ENCODE measurements at places on chromosomes 6 and 20.
A peak's percentile ranks its signal among the peaks of the same experiment; 100 is the strongest.

- H3K27ac ChIP-seq = no peak overlapping the region
- H3K4me3 ChIP-seq = no peak overlapping the region
- H3K36me3 ChIP-seq = no peaks in the 10 kb centered on the region
- peaks cover 20% of the 10 kb centered on the region for H3K4me1 ChIP-seq
- no peak for DNase-seq
These were observed 57.3 kb downstream of the TRAF3IP2 start for GRCh38 chr6:111548368-111548767.

DNA sequence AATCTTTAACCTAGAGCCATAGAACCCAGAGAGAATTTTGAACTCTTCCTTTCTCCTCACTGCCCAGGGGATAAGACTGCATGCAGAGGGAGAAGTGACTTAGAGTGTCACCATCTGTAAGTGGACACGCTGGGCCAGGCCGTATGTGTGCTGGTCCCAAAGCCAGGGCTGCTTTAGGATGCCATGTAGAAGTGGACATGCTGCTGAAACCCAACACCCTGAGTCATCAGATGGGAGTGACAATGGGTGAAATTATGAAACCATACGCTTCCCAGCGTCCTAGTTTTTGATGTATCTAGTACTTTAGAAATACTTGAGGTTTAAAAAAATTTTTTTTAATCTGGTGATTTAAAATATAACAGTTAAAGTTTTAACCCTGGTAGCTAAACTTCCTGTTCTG lies 191.1 kb downstream of the FNDC1 start:
- H3K27me3 ChIP-seq = no peaks in the 10 kb centered on the region
- no peak overlapping the region for H3K27ac ChIP-seq

DNA sequence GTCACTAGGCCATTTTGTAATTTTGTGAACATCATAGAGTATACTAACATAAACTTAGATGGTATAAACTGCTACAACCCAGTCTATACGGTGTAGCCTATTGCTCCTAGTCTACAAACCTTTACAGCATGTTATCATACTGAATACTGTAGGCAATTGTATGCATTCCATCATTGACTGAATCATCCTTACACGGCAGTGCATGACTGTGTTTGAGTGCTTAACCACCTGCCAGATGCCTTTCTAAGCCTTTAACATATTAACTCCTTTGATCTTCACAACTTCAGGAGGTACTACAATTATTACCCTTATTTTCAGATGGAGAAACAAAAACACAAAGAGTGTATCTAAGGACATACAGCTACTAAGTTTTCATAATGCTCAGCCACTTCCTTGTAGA lies 14.0 kb downstream of the DPPA5 start:
- H3K27me3 ChIP-seq = no peaks in the 10 kb centered on the region
- H3K36me3 ChIP-seq = no peaks in the 10 kb centered on the region
- DNase-seq = peak; percentile 23
- H3K4me1 ChIP-seq = no peaks in the 10 kb centered on the region
- H3K4me3 ChIP-seq = no peak overlapping the region

- DNase-seq = peak; percentile 37
- peaks cover 5% of the 10 kb centered on the region for H3K4me1 ChIP-seq
- no peak overlapping the region for H3K4me3 ChIP-seq
- H3K27me3 ChIP-seq = no peaks in the 10 kb centered on the region
These were observed 461.0 kb upstream of the JARID2 start for GRCh38 chr6:14784596-14785492.

DNA sequence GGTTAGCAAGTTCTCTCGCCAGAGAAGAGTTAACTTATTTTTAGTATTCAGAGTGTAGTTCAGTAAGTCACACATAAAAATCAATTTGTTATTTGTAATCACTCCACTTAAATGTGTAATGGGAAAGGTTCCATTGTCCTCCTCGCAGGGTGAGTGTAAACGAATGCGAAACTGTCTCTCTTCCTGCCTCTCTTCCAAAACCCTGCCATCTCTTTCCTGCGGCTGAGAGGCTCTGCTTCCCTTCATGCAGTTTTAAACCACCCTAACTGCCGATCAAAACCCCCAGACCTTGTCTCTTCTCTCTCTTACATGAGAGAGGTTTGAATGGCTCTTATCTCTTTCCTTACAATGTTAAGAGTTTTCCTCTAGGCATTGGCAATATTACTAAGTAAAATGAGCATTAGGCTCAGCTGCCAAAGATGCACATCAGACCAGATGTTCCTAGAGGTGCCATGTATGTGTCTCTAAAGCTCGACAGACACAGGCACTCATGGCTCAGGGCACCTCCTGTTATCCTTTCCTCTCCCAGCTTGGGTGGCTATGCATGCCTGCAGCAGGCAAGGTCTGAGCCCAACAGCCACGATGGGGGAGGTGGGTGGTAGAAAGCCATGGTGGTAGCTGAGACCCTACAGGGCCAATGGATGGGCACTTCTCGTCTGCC lies 91.2 kb downstream of the JARID2 start:
- no peak for DNase-seq
- no peaks in the 10 kb centered on the region for H3K36me3 ChIP-seq
- no peak overlapping the region for H3K27ac ChIP-seq

DNA sequence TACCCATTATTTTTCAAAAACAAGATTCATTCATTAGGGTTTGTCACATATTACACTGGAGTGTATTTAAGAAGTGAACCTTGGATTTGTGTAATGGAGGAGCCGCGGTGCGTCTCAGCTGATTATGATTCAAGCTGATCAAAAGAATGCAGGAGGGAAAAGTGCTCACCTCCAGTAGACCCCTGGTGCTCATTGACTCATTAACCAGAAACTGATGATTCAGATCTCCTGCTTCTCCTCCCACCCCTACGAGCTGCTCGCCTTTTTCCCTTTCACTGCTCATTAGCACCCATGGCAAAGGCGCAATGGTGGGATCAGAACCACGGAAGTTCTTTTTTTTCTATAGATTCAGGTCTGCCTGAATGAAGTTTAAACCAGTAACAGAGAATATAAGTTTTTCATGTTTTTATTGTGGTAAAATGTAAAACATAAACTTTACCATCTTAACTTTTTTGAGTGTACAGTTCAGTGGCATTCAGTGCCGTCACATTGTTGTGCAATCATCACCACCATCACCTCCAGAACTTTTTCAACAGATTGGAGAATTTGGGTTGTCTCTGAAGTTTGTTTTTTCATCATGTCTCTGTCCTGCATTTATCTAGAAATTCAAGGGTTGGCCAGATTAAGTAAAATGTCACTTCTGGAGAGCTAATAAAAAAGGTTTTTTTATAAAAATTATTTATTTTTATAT lies 101.6 kb downstream of the LINC00237 start:
- H3K36me3 ChIP-seq = no peaks in the 10 kb centered on the region
- H3K27me3 ChIP-seq = no peaks in the 10 kb centered on the region
- no peak overlapping the region for H3K27ac ChIP-seq
- no peak for DNase-seq

DNA sequence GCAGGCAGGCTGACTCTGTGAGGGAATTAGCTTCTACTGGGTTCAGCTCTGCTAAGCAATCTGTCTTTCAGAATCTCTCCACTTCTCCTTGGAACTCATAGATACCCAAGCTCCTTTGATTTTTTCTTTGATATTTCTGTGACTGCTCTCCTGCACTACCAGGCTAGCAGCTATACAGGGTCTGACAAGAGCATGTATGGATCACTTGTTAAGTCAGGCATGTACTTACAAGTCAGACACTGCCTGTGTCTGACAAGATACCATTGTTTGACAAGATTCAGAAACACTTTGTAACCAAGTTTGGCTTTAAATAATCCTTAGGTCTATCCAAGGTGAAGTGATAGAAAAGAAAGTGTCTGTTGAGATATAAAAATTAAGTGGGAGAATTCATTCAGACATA lies 79.5 kb downstream of the SESN1 start:
- no peak overlapping the region for H3K27ac ChIP-seq
- no peaks in the 10 kb centered on the region for H3K36me3 ChIP-seq
- no peak for DNase-seq

GRCh38 chr20:2387180-2387577 lies 6.5 kb downstream of the TGM6 start:
- no peaks in the 10 kb centered on the region for H3K36me3 ChIP-seq
- no peak overlapping the region for H3K4me3 ChIP-seq
- DNase-seq = peak; percentile 30
- peak overlapping the region; percentile 77 for H3K27ac ChIP-seq
- H3K27me3 ChIP-seq = no peaks in the 10 kb centered on the region

DNA sequence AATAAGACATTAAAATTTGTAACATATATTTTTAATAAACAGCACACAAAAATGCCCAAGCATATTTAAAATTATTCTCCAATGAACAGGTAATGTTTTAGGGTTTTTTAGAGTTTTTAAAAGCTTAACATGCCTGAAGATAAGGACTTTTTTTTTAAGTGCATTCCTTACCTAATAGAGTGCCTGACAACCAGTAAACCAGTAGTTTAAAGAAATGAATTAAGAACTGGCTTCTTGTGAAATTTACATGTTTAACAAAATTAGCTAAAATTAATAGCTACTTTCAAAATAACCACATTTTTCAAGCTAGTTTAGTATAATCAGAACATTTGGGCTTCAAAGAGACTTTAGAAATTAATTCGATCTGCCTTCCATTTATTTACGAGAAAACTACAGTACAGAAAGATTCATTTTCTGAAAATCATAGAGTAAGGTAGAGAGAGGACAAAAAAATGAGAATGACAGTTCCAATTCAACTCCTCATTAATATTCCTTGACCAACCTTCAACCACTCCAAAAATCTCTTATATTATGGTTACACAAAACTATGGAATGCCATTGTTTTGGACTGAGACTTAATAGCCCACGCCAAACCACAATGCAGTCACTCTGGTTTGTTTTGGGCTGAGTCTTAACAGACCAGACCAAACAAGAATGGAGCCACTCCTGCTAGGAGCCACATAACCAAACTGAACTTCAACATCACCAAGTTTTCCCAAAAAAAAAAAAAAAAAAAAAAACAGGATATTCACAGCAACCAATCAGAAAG lies 5.7 kb upstream of the PLN start:
- H3K4me1 ChIP-seq = no peaks in the 10 kb centered on the region
- H3K4me3 ChIP-seq = no peak overlapping the region
- no peaks in the 10 kb centered on the region for H3K36me3 ChIP-seq

- no peaks in the 10 kb centered on the region for H3K36me3 ChIP-seq
- no peak for DNase-seq
- H3K4me3 ChIP-seq = no peak overlapping the region
- H3K4me1 ChIP-seq = no peaks in the 10 kb centered on the region
- no peak overlapping the region for H3K27ac ChIP-seq
- H3K27me3 ChIP-seq = no peaks in the 10 kb centered on the region
These were observed 74.9 kb downstream of the BFSP1 start for GRCh38 chr20:17456279-17456678.

DNA sequence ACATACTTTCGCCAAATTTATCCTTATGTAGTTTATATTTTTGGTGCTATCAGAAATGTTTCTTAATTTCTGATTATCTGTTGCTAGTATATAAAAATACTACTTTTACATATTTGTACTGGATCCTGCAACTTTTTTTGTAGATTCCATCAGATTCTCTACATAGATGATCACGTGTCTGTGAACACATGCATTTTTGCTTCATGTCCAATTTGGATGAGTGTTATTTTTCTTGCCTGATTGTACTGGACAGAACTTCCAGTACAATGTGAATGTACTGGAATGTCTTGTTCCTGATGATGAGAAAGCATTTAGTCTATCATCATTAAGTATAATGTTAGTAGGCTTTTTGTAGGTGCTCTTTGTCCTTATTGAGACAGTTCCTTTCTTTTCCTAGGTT lies 25.0 kb upstream of the SSR1 start:
- H3K4me1 ChIP-seq = peaks cover 4% of the 10 kb centered on the region
- H3K27me3 ChIP-seq = no peaks in the 10 kb centered on the region
- H3K4me3 ChIP-seq = no peak overlapping the region
- DNase-seq = no peak
- H3K36me3 ChIP-seq = no peaks in the 10 kb centered on the region

- no peak for DNase-seq
- H3K36me3 ChIP-seq = no peaks in the 10 kb centered on the region
- H3K27ac ChIP-seq = no peak overlapping the region
- no peaks in the 10 kb centered on the region for H3K27me3 ChIP-seq
- H3K4me3 ChIP-seq = no peak overlapping the region
These were observed 63.8 kb downstream of the GMDS start for GRCh38 chr6:2181567-2181966.

- H3K27me3 ChIP-seq = no peaks in the 10 kb centered on the region
- peak overlapping the region; percentile 40 for H3K27ac ChIP-seq
- DNase-seq = peak; percentile 85
- H3K4me1 ChIP-seq = peaks cover 27% of the 10 kb centered on the region
- H3K4me3 ChIP-seq = no peak overlapping the region
These were observed 11.7 kb upstream of the FAM83C start for GRCh38 chr20:35303735-35304491.

GRCh38 chr6:154511791-154512190 lies 1.3 kb upstream of the CNKSR3 start:
- no peak overlapping the region for H3K4me3 ChIP-seq
- no peaks in the 10 kb centered on the region for H3K36me3 ChIP-seq
- no peak for DNase-seq

DNA sequence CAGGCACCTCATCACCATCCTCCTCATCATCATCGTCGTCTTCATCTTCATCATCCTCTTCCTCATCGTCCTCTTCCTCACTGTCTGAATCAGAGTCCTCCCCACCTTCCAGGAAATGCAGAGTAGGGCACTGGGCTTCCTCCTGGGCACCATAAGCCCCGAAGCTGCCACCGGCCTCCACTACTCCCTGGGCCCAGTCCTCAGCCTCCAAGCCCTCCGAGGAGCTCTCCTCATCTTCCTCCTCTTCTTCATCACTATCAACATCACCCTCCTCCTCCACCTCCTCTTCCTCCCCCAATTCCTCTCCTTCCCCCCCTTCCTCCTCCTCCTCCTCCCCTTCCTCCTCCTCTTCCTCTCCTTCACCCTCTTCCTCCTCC lies 1.7 kb downstream of the CENPB start:
- H3K4me1 ChIP-seq = peaks cover 21% of the 10 kb centered on the region
- peaks cover 8% of the 10 kb centered on the region for H3K36me3 ChIP-seq
- H3K4me3 ChIP-seq = no peak overlapping the region
- no peak overlapping the region for H3K27ac ChIP-seq
- no peak for DNase-seq
- H3K27me3 ChIP-seq = no peaks in the 10 kb centered on the region

DNA sequence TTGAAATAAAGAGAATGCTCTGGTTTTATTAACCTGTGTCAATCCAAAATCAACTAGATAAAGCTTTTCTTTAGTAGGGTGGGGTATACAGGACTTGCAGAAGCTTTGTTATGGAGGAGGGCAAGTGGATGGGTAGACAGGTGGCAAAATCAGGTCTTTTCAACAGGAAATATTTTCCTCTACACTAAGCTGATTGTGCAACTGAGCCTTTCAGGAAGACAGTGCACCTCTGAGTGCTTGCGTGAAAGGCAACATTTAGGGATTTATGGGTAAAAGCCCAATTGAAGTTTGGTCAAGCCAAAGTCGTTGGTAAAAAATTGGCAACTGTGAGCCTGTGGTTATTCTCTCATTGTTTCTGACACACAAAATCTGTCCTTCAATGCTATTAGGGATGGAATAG lies 23.8 kb upstream of the TUBB2A start:
- peak; percentile 21 for DNase-seq
- H3K27me3 ChIP-seq = no peaks in the 10 kb centered on the region
- H3K4me1 ChIP-seq = peaks cover 9% of the 10 kb centered on the region
- H3K4me3 ChIP-seq = no peak overlapping the region
- H3K36me3 ChIP-seq = no peaks in the 10 kb centered on the region

All from trophoblast cell (in vitro differentiated cells and primary cell).